NCI-H526 (cell line): ENCODE measurements at places on chromosomes 1 and 21.

- no peak for DNase-seq
Measured at GRCh38 chr1:231602673-231602984, 24.0 kb upstream of the DISC1 start.

DNA sequence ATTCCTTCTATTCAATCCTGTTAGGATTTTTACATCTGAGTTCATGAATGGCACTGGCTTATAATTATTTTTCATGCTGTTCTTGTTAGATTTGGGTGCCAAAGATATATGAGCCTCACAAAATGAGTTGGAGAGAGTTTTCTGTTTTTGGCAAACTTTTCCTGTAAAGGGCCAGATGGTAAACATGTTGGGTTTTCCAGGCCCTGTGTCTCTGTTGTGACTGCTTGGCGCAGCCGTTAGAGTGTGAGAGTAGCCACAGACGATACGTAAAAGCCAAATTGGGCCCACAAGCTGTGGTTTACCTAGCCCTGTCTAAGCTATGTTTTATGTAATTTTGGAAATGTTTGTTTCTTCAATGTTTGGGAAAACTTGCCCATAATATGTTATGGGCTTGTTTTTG lies 15.6 kb upstream of the CA6 start:
- no peak for DNase-seq

GRCh38 chr1:230550428-230550827 lies 91.9 kb upstream of the COG2 start:
- DNase-seq, result no peak

DNA sequence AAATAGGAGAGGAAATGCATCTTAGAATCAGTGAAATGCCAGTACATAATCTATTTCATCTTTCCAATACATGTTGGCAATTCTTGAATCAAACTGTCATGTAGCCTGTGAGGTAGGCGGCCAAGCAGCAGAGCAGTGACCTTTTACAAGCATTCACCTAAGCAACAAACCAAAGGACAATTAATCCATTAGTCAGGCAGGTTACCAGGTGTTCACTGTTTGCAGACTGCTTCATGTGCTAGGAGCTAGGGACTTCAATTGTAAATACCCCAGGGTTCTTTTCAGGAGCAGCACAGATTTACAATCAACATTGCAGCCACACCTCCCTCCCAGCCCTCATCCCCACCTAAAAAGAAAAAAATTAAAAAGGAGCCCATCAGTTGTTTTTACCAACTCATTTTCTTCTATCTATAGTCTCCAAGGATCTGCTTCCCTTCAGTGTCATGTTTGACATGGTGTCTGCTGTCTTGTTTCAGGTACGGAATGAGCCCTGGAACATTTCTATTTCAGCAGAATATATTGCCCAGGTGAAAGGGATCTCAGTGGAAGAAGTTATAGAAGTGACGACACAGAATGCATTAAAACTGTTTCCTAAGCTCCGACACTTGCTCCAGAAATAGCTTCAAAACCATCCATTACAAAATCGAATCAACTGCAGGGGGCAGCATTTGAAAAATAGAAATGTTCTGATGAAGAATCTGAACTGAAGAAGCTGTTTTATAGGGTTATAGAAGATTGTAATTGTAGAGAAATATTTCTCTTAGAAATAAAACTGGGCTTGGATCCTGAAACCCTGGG lies 23.0 kb downstream of the TATDN3 start:
- DNase-seq, result peak; percentile 22

DNA sequence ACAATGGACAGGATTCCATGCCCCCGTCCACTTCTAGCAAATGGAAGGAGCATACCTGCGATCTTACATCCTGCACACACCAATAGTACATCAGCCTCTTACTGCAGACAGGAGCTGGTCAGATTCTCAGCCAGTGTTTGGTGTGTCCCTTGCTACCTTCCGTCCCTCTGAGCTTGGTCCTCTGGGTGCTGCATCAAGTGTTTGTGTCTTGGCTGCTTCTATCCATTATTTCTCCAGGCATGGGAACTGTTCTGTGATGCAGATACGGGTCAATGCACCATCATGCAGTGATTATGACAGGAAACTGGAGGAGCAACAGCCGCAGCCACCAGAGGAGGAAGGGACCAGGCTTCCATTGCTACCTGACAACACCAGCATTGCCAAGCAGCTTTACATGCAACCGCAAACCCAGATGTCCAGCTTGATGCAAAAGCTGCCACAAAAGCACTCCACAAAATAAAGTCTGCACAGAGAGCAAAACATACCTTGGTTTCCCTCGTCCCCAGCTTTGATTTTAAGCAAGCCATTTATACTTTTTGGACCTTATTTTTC lies 21.9 kb upstream of the OVAAL start:
- no peak for DNase-seq

DNA sequence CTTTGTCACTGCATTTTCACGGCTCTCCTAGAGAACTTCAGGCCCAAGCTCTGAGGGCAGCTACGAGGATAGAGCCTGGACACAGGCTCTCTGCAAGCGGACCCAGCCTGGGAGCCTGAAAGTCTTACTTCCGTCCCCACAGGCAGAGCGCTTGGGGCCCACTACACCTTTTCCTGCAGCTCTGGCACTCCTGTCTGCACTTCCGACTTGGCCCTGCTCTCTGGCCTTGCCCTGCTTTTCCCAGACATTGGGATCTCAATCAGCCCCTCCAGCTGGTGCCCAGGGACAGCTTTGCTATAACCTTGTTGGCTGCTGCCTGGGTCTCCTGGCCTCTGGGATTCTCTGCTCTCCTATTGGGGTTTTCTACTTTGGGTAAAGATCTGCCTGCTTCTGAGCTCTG lies 27.6 kb downstream of the WNT4 start:
- DNase-seq, result no peak

GRCh38 chr1:191125950-191126349 lies 648.3 kb upstream of the BRINP3 start:
- DNase-seq, result no peak

DNA sequence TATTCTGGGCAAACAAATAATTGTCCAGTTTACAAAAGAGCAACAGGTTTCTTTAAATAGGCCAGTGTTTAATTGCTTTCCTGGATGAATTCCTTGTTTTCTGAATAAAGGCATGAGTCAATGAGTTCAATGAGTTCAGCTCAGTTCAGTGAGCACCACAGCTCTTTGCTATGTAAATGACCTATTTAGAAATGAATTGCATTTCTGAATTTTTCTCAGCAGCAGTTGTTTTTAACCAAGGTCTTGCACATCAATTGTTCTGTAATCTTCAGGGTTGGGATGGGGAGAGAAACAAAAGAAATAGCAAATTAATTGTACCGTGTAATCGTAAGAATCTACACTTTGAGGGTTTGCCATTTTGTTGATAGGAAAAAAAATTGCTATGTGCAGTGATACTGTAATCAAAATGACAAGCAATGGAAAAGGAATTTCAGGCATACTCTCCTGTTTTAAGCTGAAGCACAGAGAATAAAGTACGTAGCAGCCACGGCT lies 45.7 kb downstream of the MIS18A start:
- no peak for DNase-seq

DNA sequence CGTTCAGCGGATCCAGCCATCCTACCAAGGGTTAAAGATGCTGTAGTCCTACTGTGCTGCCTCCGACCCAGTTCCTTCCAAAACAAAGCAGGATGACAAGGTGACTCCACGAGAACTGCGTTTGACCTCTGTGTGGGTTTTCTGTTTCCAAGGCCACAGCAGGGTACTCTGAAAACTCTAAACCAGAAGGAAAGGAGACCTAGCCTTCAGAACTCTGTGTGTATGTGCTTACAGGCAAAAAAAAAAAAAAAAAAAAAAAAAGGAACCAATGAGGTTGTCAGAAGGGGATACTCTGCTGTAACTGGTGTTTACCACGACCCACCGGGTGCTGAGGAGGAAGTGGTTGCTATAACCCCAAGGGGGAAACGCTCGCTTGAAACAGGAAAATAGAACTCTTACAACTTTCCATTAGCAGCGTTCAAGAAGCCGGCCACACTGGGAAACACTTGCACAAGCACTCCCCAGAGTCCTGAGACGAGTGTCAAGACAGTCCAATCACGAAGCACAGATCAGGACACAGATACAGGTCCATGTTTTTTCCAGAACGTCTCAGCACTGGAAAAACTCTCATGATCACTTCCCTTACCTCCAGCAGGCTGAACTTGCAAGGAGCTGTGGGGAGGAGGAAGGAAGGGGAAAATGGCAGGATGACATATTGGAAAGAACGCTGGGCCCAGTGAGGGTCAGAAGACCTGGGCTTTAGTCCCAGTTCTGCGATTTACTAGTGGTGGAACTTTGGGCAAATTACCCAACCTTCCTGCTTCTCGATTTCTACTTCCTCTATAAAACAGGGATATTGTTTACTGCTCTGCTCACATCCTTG lies 64.0 kb downstream of the ITPKB start:
- DNase-seq, result no peak

- no peak for DNase-seq
Measured at GRCh38 chr1:29406814-29407213, 170.5 kb downstream of the PTPRU start.

GRCh38 chr1:197519741-197520334 lies 251.8 kb downstream of the CRB1 start:
- peak; percentile 6 for DNase-seq

GRCh38 chr21:39087238-39088030 lies 95.8 kb downstream of the PSMG1 start:
- no peak for DNase-seq

DNA sequence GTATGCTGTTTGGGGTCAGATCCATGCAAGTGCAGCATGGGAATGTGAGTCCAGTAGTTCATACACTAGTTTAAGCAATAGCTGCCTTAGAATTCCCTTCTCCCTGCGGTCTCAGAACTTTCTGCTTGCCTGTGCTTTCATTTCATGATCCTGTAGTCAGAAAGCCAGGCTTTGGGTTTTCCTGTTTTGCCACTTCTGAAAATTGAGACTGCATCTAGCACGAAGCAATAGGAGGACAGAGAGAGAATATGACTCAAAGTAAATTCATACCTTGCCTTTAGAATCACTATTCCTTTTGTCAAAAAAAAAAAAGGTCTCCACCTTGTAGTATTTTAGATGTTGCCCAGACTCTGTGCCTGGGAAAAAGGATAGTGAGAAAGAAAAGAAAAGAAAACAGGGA lies 161.2 kb upstream of the SNX7 start:
- DNase-seq, result no peak

DNA sequence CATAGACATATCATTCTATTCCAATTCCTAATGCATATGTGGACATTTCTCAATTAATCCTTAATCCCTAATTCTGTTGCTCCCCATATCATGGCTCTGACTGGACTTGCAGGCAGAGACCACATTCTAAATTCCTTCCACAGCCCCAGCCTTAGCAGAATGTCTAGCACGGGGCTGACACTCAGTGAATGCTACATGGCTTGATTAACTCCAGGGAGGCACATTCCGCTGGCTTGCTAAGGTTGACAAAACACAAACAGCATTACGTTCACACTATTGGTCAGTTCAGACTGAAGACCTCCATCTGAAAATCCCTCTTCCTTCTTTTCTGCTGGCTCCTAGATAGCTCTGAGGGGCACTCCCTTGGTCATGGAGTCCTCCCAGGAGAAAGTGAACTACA lies 119.4 kb downstream of the ASTN1 start:
- no peak for DNase-seq

GRCh38 chr1:897226-897625 lies 26.5 kb upstream of the SAMD11 start:
- no peak for DNase-seq

DNA sequence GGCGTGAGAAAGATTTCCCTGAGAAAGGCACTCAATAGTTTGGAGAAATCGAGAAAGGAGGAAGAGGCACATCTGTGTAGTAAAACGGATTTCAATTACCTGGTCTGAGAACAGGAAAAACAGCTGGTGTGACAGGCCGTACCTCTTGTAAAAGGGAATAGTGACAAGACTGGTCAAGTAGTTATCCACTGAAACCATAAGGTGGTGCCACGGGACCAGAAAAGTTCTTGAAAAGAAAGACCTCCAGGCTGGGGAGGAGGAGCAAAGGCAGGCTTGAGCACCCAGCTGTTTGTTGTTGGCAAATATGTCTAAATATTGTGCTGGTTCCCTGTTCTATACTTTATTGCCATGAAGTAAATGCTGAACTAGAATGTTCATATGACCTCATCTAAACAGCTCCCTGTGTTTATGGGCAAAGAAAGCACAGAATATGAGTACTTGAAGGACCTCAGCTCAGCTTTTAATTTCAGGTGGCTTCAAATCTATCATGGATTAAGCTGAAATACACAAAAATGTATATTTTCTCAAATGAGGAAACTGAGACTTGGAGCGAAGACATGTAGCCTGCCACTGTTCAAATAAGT lies 4.0 kb downstream of the HAO2 start:
- DNase-seq, result peak; percentile 76

DNA sequence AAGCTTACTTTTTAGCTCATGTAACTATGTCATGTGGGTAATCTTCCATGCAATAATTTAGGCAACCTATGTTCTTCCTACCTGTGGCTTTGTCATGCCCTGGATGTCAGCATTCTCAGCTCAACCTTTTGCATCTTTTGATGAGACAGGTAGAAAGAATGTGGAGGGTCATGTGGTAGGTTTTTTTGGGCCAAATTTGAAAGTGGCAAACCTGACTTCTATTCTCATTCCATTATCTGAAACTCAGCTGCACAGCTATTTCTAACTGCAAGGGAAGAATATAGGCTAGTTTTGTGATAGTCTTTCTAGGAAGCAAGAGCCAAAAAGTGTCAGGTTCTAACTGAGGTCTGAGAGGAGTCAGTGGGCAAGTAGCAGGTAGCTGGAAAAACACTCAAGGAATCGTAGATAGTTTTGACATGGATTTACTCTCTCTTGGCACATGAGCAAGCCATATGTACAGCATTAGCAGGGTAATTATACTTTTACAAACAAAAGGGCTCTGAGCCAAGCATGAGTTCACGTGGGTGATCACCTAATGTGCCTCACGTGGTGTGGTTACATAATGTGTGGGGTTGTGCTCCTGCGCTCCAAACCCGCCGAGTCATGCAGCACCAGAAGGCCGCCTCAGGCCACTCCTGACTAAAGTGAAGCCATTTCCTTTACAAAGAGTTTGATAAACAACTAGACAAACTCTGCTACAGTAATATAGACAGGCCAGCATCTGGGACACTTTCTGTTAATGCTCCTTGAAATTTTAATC lies 1013.8 kb downstream of the PLA2G4A start:
- DNase-seq, result no peak

DNA sequence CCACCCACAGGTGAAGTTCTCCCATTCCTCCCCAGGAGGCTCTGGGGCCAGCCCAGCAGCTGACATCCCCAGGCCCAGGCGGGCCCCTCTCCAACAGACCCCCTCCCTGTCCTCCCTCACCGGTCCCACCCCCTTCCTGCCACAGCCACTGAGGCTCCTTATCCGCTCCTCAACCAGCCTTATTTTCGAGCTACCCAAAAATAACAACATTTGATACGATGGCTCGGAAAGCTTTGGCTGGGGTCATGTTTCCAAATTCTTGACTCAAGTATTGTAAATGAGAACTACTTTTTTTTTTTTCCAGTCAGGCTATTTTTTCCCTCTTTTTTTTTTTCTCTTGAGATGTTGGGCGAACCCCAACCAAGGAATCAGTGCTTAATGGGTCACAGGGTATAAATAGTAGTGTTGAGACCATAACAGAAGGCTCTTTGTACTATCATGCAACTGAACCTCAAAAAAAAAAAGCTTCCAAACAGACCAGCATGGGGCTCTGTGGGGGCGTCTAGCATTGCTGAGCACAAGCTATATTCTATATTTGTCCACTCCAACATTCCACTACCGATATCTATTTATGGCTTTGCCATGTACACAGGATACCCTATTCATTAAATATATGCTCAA lies 27.2 kb downstream of the IRF2BP2 start:
- DNase-seq, result no peak

GRCh38 chr1:115865704-115866380 lies 24.9 kb upstream of the NHLH2 start:
- no peak for DNase-seq
